HS-27A (cell line): ENCODE measurements at places on chromosomes 6 and 20.

- DNase-seq = no peak
Observed at GRCh38 chr20:4637081-4637797, 84.5 kb upstream of the PRND start.

DNA sequence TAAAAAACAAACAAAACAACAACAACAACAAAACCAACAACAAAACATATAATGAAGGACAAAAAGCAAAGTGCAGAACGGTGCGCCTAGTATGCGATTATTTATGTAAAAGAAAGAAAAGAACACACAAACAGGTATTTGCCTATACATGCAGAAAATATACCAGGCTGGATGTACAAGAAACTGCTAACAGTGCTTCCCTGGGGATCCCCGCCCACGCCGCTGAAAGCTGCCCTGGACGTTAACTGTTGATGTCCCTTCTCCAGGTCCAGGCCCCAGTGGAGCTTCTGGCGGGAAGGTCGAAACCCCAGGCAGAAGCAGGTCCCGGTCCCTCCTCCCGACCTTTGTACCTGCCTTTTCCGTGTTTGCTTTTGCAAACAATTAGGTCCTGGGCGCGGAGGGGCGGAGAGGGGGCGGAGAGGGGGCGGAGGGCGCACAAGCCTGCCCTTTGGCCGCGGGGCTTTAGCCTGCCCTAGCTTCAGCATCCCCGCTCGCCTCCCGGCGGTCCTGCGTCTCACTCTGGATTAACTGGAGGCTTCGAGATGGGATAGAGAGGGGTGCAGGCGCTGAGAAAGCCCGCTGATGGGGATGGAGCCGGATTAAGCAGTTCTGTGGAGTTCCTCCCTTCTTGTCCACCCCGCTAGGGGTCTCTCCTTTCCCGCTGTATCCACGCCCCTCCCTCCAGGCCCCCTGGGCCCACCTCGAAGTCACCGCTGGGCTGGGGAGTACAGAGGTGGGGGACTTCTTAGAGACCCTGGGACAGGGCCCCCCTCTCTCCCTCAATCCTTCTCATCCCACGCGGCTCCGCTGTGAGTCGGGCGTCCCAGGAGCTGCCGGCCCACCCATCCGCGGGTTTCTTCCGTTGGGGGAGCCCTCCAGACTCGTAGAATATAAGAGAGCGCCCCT is 8.2 kb upstream of the AHCY start:
- DNase-seq = no peak

- DNase-seq = no peak
Observed at GRCh38 chr6:41704656-41705310, 30.6 kb downstream of the TFEB start.

GRCh38 chr6:132085731-132086130 is 134.6 kb upstream of the CCN2 start:
- DNase-seq = no peak

GRCh38 chr20:25310921-25311728 is 63.2 kb downstream of the PYGB start:
- DNase-seq = peak; percentile 98

DNA sequence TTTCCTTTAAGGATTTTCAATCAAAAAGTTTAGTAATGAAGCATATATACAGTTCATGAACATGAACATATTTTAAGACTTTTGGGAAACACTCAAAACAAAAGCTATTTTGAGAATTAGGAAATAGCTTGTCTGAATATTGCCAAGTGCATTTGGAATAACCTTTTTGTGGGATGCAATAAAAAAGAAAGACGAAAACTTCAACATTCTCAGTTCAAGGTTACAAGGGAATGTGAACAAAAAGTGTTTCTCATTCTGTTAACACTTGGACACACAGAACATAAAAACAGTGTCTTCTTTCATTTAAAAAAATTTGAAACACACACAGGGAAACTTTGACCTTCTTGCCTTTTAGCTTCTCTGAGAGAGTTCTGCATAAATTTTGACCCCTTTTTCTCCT is 72.7 kb upstream of the TCF21 start:
- no peak for DNase-seq

GRCh38 chr20:44817143-44817910 is 7.0 kb upstream of the RIMS4 start:
- no peak for DNase-seq

DNA sequence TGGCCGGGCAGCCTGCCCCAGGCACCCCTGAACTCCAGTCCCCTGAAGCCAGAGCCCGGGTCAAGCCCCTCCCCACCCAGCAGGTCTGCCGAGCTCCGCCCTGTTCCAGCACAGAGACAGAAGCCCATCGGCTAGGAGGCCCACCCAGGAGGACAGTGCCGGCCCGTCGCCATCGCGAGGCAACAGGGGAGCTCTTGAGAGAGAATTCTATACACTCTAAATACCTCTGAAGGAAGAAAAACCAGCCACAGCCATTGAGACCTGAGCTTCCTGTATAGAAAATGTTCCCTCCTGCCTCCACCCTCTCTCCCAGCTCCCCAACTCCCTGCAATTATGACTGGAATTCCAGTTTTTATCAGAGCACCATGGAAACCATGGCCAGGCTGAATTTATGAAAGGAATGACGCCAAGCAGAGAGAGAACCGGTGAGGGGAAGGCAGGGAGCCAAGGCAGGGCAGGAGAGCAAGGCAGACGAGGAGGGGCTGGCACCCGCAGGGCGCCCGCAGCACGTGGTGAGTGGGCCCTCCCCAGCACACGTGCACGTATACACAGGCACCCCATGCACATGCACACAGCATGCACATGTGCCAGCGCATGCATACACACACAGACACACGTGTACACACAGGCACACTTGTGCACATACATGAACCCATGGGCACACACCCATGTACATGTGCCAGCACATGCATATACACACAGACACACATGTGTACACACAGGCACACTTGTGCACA is 27.6 kb upstream of the MRGBP start:
- DNase-seq = no peak

DNA sequence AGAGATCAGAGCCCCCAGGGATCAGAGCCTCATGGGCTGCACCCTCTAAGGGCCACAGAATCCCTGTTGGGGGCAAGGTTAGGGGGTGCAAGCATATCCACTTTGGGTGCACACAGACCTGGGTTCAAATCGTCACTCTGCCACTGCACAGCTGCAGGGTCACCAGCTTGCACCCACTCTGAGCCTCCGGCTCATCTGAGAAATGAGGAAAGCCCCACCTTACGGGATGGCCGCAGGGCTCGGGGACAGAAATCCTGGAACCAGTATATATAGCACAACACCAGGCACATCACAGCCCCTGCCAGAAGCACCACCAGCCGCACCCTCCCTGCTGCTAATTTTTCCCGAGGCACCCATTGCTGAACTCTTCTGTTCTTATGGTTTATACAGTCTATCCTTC is 169.6 kb downstream of the NFATC2 start:
- no peak for DNase-seq

DNA sequence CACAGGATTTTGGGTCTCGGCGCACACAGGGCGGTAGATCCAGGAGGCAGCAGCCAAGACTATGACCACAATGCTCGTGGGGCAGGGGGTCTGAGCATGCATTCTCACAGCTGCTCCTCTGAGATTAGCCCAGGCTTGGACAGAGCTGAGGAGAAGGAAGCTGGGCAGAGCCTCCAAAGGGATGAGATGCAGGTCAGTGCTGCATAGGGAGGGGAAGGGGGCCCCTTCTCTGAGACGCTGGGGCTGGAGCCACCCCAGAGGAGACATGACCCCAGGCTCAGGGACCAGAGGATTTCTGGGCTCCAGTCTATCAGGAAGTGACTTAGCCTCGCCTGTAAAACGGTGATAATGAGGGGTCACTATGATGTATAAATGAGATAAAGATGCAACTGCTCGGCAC is 93.9 kb downstream of the BFSP1 start:
- no peak for DNase-seq

DNA sequence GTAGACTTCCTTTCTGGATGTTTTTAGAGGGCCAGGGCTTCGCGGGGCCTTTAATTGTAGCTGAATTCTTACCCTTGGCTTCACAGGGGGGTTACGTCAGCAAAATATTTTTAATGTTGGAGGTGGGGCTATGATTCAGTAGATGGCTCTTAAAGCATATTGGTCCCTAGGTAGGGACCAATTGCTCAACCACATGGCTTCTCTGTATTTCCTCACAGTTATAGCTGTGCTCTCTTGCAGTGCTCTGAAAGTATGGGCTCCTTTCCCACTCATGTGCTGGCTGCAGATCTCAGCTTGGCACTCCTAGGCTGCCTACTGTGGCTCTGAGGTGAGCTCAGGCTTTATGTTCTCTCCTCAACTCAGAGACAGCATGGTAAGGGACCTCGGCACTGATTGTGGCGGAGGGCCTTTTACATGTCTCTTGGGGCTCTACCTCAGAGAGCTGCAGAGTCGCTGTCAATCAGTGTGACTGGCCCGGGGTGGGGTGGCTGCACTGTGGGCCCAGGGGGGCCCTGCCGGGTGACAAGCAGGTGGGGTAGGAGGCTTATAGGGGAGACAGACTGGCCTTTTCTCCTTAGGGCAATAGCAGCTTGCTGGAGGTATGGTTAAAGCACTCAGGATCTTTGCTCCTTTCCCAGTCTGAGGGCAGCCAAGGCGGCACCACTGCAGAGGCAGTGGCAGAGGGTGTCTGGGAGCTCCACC is 318.0 kb downstream of the DOK5 start:
- DNase-seq = no peak

DNA sequence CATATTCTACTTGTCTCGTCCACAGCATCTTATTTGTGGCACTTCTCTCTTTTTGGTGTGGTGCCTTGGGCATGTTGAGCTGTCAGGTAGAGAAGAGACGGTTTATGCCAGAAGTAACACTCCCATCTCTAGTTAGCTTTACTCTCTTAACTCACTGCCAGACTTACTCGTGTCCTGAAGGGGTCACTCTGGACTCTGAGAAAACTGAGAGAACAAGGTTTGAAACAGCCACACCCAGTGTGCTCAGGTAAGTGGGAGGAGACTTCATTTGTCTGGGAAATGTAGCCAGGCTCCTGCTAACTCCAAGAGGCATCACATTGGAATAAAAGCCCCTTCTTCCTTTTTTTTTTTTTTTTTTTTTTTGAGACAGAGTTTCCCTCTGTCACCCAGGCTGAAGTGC is 360.8 kb downstream of the QKI start:
- no peak for DNase-seq

GRCh38 chr20:50804437-50805348 is 9.8 kb downstream of the BCAS4 start:
- no peak for DNase-seq

DNA sequence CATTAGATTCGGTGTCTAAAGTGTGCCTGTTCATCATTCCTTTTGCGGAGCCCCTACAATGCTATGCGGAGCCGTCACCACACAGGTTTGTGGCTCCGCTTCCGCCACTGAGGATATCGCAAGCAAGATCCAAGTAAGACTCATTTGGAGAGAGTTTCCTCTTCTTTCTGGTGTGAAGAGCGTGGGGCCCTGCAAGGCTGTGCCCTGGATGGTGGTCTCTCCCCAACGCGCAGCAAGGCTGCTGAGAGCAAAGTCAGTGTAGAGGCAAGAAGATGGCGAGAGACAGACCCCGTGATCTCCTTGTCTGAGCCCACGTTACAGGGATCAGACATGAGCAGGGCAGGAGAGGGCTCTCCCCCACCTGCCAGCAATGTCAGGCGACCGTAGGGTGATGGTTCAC is 96.3 kb upstream of the AFDN start:
- no peak for DNase-seq

- DNase-seq = no peak
Observed at GRCh38 chr6:73203098-73203497, 22.2 kb downstream of the KHDC1L start.

- DNase-seq = no peak
Observed at GRCh38 chr20:40283689-40284088, 405.3 kb downstream of the MAFB start.

- no peak for DNase-seq
Observed at GRCh38 chr6:90277302-90278011, 19.2 kb downstream of the BACH2 start.

DNA sequence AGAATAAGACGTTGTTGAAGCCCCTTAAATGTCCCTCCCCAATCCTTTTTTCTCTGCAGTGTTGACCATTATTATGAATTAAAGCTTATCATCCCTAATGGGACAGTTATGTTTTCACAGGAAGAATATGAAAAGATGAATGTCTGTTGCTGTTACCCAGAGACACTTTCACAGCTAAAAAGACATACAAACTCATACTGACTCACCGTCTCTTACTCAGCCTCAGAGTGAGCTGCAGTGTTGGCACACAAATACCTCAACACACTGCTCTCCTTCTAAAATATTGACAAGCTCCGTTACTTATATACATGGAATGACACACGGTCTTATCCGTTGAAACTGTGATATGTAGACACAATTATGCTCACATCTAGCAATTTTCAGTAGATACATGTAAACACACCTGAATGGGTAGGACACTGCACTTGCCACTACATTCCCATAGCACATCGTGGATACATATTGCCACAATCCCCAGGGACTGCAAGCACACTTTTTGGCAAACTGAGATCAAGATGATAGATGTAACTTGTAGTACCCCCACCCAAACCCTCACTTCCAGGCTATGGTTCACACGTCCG is 9.6 kb upstream of the SAPCD1 start:
- DNase-seq = no peak

GRCh38 chr20:46359233-46359751 is 47.1 kb downstream of the ELMO2 start:
- no peak for DNase-seq

- no peak for DNase-seq
Observed at GRCh38 chr20:57241363-57241991, 25.0 kb downstream of the BMP7 start.

- no peak for DNase-seq
Observed at GRCh38 chr6:105107207-105107606, 72.6 kb downstream of the POPDC3 start.

DNA sequence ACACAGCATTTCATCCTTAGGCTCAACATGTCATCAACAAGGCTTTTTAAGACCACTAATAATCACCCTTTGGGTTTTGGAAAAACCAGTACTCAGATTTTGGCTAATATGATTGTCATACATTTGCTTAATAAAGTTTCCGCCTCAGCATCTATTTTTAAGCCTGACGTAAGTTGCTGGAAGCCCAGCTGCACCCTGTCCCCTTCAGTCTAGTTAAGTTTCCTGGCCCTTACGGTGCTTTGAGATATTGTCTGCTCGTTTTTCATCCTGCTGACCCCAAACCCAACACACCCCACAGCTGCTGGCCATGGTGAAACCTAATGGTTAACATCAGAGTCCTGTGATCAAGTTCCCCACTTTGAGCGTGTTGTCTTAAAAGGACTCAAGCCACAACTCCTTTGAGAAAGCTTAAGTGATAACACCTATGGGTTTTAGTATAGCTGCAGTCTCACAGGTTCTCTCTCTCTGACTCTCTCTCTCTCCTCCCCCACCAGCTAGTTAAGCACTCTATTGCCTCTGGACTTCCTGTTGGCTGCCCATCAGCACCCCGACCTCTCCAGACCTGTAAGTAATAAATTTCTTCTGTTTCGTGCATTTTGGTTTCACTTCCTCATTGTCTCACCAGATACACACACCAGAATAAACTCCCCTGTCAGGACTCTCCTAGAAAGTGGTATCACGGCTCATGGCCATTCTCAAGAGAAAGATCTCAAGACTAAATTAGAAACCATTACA is 802.0 kb downstream of the C6orf118 start:
- DNase-seq = no peak

- no peak for DNase-seq
Observed at GRCh38 chr6:23879816-23880215, 246.2 kb upstream of the NRSN1 start.

GRCh38 chr20:62953839-62954703 is 1.6 kb downstream of the SLC17A9 start:
- no peak for DNase-seq
